ENCODE measurements at places on chromosomes 11 and 22.

- DNase-seq: no peak
Measured at GRCh38 chr22:50347157-50347556, 4.0 kb downstream of the PPP6R2 start.

DNA sequence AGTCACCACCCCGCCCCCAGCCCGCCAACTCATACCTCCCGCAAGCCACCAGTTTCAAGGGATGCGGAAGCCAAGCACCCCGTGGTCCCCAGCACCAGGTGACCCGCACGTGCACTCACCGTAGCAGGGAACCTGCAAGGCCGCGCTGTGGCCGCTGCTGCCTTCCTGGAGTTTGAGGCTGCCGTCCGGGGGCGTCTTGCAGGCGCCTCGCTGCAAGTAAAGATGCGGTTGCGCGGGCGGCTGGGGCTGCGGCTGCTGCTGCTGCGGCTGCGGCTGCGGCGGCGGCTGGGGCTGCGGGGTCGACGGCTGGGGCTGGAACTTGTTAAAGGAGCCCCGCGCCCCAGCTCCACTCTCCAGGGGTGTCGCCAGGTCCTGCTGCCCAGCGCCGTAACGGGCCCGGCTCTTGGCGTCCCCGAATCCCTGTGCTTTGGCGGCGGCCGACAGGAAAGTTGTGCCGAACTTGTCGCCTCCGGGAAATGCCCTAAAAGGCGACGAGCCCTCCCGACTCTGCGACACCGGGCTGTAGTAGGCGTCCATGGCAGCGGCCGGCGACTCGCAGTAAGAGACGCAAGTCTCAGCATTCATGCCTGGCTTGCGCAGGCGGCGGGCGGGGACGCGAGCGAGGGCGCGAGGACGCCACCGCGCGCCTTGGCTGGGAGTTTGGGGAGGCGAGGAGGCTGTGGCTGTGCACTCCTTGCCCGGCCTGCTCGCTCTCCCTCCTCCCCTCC is at the start of gene ALX4:
TSS of gene ALX4 (minus strand) at position 662 of the 728 bp plus-strand sequence. CDS start at position 585, 77 bp downstream.
- peak; percentile 38 for DNase-seq

DNA sequence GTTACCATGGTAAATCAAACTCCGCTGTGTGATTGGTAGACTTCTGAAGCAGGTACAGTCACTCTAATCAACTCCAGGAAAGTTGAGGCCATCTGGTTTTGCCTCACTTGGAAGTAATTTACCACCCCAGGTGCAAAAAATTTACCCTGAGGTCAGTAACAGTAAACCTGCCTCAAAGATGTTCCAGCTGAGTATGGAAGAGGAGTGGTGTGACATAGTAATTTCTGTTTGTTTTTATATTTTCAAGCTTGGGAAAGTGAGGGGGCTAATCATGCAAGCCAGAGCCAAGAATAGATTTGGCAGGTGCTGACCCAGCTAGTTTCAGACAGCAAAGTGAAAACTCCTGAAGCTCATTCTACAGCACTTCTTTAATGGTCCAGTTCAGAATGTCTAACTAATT is 691.6 kb downstream of the NTM start:
- DNase-seq: no peak

DNA sequence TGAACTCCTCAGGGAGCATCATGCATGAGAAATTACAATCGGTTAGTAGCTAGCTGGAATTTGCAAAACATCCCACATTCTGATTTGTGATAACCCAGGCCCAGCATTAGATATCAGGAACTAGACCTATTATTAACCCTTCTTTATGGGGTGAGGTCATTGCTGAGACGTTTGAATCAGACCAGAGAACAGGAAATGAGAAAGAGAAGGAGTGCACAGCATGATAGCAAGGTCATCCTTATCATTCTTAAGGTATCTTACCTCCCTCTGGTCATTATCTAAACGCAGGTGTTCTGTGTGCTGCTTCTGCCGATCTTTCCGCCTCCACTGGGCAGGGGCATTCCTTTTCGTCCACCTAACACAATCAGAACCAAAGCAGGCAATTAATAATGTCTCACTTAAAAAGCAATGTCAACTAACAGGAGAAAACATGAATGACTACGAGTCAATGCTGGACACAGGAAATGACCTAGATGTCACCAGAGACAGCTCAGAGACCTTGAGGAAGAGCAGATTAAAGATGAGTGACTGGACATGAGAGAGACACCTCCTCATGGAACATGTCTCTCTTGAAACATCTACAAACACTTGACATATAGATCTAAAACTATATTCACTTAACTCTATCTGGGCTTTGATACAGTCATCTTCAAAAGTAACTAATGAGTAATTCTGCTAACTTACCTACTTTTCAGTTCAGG is 78.3 kb upstream of the SCUBE2 start:
- no peak for DNase-seq

- no peak for DNase-seq
Measured at GRCh38 chr11:82944198-82944597, 42.7 kb downstream of the DDIAS start.

- no peak for DNase-seq
Measured at GRCh38 chr22:45381348-45381747, 32.1 kb downstream of the SMC1B start.

- DNase-seq: no peak
Measured at GRCh38 chr11:26276798-26277424, 55.0 kb upstream of the ANO3 start.
